ENCODE measurements at places on chromosomes 1 and 21.

GRCh38 chr1:178951600-178951999 is 74.1 kb upstream of the FAM20B start:
- no peak for DNase-seq

GRCh38 chr1:28519946-28520725 is 14.3 kb downstream of the RCC1 start:
- DNase-seq = no peak

DNA sequence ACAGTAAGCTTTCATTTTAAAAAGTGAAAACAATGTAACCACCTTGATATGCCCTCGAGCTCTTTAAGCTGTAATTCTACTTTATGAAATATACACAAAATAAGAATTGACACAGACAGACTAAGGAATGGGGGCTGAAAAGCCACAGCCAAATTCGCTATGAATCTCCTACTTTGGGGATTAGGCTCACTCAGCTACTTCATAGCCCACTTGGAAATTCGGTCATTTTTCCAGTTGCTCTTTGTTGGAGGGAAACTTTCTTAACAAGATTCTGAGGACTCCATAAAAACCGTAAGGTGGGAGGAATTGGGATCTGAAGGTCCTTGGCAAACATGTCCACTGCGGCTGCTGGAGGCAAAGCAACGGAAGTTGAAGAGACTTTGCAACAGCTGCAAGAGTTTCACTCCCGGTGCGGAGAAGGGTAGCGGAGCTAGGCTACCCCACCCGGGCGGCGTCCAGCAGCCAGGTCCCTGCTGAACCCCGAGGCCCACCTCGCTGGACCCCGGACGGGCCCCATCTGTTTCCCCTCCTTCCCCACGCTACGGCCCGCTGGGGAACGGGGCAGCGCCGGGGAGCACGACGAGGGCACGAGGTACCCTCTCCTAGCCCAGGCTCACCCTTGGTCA is 634 bp downstream of the MYCBP start:
- peak; percentile 45 for DNase-seq

GRCh38 chr1:8903908-8904650 is 25.6 kb upstream of the ENO1 start:
- DNase-seq = no peak

- DNase-seq = no peak
These were observed 6.1 kb upstream of the CELSR2 start for GRCh38 chr1:109243221-109243620.

GRCh38 chr1:225608014-225608796 is 44.7 kb downstream of the ENAH start:
- DNase-seq = no peak

DNA sequence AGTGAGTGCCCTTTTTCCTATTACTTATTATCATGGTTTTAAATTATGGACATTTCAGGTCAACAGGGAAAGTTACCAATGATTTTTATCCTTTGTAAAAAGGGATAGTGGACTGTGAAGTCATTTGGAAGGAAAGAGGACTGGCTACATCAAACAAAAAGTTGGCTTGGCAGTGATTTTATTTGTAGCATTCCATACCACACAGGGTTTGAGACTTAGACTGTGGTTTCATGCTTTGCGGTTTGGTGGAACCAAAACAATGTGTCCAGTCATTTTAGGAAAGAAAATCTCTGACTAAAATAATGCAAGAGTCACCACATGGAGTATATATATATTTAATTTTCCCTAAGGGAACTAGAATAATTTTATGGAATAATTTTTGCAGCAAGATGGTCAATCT is 239.5 kb downstream of the HMCN1 start:
- no peak for DNase-seq

GRCh38 chr1:51044199-51044598 is 57.8 kb upstream of the C1orf185 start:
- DNase-seq = no peak

DNA sequence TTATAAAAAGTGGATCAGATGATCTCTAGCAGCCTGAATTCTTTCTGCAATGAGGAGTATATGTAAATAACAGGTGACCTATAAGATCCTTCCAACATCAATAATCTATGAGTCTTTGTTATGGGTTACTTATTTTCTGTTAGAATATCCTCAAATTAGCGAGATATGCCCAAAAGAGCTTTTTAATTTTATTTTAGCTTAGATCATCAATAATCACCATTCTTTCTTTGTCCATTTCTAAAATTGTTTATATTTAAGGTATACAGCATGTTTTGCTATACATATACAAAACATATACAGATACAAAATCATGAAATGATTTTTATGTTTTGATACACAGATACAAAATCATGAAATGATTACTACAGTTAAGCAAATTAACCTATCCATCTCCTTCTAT is 11.8 kb downstream of the RABGAP1L start:
- DNase-seq = no peak

GRCh38 chr1:226650236-226650841 is 88.7 kb downstream of the ITPKB start:
- no peak for DNase-seq

- DNase-seq = no peak
These were observed 56.1 kb downstream of the PRDM16 start for GRCh38 chr1:3125078-3125477.

DNA sequence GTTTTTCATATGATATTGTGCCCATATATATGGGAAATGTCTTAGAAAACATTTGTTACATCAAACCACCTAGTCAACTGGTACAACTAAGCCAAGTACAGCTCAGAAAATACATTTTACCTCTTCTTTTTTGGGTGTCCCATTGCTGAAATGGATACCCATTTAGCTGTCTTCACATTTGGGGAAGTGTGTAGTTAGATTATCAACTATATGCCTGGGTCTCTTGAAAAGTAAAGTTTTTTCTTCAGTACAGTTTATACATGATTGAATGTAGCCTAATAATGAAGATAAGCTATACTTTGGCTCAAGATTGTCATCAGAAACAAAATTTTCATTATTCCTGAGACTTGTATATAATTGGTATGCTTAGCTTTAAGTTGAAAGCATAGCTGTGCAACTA is 2.0 kb downstream of the AGO3 start:
- DNase-seq = no peak

GRCh38 chr1:2269193-2269921 is 41.2 kb downstream of the SKI start:
- DNase-seq = no peak

DNA sequence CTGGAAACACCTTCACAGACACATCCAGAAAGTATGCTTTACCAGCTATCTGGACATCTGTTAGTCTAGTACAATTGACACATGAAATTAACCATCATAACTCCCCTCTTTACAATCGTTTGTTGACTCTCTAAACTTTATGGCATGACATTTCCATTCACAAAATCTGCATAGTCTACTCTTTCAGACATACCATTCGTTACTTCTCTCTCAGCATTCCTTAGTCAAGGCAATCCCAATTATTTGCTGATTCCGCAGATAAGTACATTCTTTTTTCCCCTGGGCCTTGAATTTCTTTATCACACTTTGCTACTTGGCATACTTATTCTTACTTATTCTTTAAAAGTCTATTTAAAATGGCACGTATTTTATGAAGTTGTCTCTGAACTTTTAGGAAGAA is 15.1 kb upstream of the CRB1 start:
- DNase-seq = no peak

DNA sequence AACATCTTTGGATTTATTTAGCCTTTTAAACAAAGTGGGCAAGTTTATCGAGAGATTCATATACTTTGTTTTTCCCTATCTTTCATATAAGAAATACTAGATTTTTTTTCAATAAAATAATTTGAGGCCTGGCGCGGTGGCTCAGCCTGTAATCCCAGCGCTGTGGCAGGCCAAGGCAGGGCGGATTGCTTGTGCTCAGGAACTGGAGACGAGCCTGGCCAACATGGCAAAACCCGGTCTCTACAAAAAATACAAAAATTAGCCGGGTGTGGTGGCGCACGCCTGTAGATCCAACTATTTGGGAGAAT is 1.6 kb upstream of the CDC14A start:
- no peak for DNase-seq

DNA sequence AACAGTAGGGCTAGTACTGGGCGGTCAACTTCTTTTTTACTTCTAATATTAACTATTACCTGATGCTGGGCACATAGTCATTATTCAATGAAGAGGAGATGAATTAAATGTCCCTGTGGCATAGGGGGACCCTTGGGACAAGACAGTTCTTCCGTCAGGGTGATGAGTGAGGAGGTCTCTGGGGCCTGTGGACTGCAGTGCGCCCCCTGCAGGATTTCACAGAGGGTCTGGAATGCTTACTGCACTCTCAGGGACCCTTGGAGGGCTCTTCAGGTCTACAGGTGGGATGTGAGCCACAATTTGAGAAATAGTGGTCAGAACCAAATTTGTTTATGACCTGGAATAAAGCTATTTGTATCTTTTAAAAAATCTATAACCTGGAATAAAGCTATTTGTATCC is 149.4 kb downstream of the FAM78B start:
- no peak for DNase-seq

- no peak for DNase-seq
These were observed 4.4 kb upstream of the IGSF3 start for GRCh38 chr1:116671912-116672311.

DNA sequence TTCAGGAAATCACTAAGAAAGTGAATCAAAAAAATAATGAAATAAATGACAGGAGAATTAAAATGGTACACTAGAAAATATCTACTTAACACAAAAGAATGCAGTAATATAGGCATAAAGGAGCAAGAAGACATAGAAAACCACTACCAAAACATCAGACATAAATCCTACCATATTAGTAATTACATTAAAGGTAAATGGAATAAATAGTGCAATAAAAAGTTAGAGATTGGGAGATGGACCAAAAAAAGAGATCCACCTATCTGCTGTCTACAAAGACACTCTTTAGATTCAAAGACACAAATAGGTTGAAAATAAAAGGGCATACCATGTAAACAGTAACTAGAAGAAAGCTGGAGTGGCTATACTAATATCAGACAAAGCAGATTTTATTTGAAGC is 167.0 kb upstream of the SAMSN1 start:
- DNase-seq = no peak

DNA sequence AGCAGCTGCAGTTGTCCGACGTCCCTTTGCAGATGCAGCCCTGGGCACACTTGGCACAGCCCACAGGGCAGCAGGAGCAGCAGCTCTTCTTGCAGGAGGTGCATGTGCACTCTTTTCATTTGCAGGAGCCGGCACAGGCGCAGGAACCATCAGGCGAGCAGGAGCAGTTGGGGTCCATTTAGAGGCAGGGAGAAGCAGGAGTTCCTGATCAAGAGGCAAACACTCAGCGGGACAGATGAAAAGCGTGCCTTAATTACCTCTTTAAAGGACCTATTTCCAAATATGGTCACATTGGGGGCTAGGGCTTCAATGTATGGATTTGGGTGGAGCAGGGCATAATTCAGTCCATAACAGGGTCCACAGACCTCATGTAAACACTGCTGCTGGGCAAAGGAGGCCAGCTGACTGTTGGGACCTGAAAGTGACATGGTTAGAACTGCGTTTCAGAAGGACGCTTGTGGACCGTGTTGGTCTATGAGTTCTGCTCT is 4.3 kb upstream of the CPLANE2 start:
- no peak for DNase-seq

DNA sequence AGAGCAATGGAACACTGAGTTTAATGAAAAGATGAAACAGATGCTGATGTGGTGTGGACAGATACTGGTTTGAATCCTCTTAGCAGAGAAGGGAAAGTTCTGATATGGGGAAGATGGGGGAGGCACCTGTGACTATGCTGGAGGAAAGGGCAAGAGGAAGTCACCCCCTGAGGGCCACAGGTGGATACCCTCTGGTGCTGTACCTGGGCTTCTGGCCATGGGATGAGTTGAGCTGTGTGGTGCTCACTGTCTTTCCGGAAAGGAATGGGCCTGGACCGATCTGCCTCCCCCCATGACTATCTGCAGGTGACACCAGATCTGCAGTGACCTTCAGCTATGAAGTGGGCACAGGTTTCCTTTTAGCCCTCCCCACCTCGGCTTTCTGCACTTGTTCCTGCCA is 52.4 kb downstream of the IER5 start:
- DNase-seq = no peak

- DNase-seq = no peak
These were observed 88.1 kb downstream of the CCDC30 start for GRCh38 chr1:42551180-42551579.

DNA sequence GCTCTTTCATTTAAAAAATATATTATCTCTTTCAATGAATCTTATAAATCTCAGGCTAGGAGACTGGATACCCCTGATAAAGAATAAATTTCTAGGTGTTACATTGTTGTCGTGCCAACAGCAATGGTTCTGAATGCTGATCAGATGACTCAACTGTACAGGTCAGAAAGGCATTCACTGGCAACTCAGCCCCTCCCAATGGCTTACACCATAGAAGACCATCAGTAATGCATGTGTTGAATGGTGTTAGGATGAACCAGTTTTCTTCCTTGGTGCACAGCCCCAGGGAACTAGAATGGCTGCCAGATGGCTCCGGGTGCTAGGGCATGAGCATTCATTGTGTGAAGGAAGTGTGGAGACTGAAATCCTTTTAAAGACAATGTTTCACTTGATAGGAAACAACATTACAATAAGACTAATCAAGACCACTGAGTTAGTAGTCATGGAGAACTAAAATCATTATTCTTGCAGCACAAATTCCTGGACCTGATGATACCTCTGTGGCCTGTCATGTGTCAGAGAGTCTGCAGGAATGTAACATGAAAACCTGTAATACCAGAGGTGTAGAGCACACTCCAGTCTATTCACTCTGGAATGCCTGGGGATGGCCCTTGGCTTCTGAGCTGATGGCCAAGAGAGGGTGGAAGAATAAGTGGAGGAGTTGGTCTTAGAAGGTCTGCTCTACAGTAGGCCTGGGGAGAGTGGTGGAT is 187.7 kb upstream of the LMO4 start:
- no peak for DNase-seq

DNA sequence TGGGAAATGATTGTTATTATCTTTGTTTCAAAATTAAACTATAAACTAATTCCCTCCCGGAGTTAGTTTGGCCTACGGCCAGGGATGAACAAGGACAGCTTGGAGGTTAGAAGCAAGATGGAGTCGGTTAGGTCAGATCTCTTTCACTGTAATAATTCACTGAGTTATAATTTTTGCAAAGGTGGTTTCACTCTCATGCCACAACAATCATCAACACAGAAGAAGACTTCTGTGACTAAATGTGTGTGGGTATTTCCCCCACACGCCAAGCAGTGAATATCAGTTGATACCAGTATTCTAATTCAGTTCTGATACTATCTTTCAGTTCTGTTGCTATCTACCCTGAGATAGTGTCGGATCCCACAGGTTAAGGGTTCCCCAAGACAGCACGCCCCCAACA is 215.1 kb downstream of the S1PR1 start:
- no peak for DNase-seq

GRCh38 chr1:210822932-210823331 is 311.0 kb downstream of the KCNH1 start:
- no peak for DNase-seq

DNA sequence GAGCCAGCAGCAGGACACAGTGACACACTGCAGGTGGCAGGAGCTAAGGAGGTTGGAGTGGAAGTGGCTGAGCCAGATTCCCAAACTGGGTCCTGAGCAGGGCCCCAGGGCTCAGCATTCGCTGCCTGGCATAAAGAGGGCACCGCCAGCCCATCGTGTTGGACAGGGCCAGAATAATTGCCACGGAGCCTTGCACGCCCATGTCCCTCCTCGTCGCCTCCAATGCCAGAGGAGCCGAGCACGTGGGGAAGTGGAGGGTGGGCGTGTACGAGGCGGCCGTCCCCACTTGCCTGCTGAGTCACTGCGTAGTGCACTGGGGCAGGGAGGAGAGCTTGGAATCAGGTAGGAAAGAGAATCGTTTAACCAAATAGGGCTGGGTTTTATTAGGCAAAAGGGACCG is 26.1 kb upstream of the LRRC47 start:
- DNase-seq = no peak

GRCh38 chr1:49052102-49052501 is 275.4 kb upstream of the BEND5 start:
- no peak for DNase-seq

Data from activated CD4-positive, alpha-beta memory T cell treated with anti-CD3 and anti-CD28 coated beads, Interleukin-2, amount 10 ng/mL, durations not matched to agents 7 days and 5 days (primary cell).